ENCODE measurements at places on chromosomes 2 and 18. TPM values are rescaled to one million over a fixed set of nuclear protein-coding genes. Genes with fewer than 3 reads are reported as not detected.

- H3K4me1 ChIP-seq, result no peaks in the 10 kb centered on the region
- no peaks in the 10 kb centered on the region for H3K36me3 ChIP-seq
- H3K4me3 ChIP-seq, result no peak overlapping the region
- H3K27me3 ChIP-seq, result peaks cover 12% of the 10 kb centered on the region
Measured at GRCh38 chr18:9329471-9329870, 5.1 kb upstream of the TWSG1 start.

DNA sequence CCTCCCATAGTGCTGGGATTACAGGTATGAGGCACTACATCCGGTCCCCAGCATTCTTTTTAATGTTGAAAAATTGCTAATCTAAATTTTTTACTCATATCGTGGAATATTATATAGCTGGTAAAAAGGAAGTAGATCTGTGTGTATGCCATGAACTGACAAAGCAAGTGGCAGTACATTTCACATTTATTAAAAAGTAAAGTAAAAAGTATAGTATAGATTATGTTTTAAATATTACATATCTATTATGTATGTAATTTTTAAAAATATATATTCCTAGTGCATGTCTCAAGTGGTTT lies 25.1 kb downstream of the PLEKHB2 start:
- no peak overlapping the region for H3K4me3 ChIP-seq
- no peaks in the 10 kb centered on the region for H3K27me3 ChIP-seq
- no peak overlapping the region for H3K27ac ChIP-seq
- H3K36me3 ChIP-seq, result peaks cover 33% of the 10 kb centered on the region

DNA sequence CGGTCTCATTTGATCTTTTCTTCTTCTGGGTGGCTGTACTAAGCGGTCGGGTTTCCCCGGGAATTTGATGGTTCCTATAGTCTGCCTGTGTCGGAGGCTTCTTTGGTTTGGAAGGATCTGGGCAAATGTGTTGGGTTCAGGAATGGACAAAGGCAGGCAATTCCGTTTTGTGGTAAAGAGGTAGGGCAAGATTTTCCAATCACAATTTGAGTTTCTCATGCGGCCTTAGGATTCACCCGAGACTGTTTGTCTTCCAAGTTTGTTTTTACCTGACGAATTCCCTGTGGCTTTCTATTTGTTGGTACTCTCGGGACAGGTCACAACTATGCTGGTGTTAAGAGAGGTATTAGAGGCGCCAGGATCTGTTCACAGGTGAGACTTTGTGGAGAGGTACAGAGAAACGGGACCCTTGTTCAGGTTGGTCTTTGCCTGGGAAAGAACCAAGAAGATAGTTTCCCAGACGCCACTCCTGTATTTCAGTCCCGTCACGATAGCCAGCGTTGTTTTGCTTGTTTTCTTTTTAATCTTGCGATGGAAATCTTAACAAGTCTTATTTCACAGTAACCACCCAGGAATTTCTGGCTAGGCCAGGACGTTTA lies 3.0 kb downstream of the SP5 start:
- H3K36me3 ChIP-seq, result no peaks in the 10 kb centered on the region
- H3K27me3 ChIP-seq, result peaks cover 94% of the 10 kb centered on the region
- no peak overlapping the region for H3K27ac ChIP-seq
- peaks cover 13% of the 10 kb centered on the region for H3K4me1 ChIP-seq
- peak; percentile 25 for DNase-seq

DNA sequence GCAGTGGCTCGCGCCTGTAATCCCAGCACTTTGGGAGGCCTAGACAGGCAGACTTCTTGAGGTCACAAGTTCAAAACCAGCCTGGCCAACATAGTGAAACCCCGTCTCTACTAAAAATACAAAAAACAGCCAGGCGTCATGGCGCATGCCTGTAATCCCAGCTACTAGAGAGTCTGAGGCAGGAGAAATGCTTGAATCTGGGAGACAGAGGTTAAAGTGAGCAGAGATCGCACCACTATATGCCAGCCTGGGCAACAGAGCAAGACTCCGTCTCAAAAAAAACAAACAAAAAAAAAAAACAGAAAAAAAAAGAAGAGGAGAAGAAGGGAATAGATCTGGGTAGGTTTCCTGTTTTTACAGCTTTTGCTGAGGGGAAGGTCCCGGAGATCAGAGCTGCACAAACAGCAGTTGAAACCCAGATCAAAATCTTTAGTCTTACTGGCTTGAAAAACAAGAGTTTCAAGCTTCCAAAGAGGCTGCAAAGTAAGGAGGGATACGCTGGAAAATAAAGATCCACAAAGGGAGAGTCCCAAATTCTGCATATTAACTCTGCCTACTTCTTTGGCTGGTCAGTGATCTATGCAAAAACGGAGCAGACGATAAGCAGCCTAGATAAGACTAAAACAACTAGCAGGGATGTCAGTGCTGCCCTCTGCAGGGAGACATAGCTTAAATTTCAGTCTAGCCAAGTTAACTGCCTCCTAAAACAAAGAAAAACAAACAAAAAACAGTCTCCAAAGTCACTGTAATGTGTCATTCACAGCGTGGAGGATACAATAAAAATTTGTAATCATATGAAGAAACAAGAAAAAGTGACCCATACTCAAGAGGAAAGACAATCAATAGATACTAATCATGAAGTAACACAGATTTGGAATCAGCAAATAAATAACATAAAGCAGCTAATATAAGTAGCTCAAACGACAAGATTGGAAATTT lies 74.1 kb downstream of the TLK1 start:
- no peaks in the 10 kb centered on the region for H3K27me3 ChIP-seq
- DNase-seq, result peak; percentile 86
- H3K36me3 ChIP-seq, result no peaks in the 10 kb centered on the region
- H3K4me1 ChIP-seq, result peaks cover 14% of the 10 kb centered on the region
- no peak overlapping the region for H3K27ac ChIP-seq

GRCh38 chr2:162538967-162539366 lies 195.0 kb downstream of the GCA start:
- no peak overlapping the region for H3K4me3 ChIP-seq
- no peaks in the 10 kb centered on the region for H3K4me1 ChIP-seq
- H3K36me3 ChIP-seq, result no peaks in the 10 kb centered on the region
- DNase-seq, result no peak
- no peaks in the 10 kb centered on the region for H3K27me3 ChIP-seq
- H3K27ac ChIP-seq, result no peak overlapping the region

- peak overlapping the region; percentile 32 for H3K27ac ChIP-seq
- no peaks in the 10 kb centered on the region for H3K36me3 ChIP-seq
- H3K4me3 ChIP-seq, result no peak overlapping the region
- no peaks in the 10 kb centered on the region for H3K27me3 ChIP-seq
Measured at GRCh38 chr2:54581326-54582039, 125.4 kb downstream of the SPTBN1 start.

DNA sequence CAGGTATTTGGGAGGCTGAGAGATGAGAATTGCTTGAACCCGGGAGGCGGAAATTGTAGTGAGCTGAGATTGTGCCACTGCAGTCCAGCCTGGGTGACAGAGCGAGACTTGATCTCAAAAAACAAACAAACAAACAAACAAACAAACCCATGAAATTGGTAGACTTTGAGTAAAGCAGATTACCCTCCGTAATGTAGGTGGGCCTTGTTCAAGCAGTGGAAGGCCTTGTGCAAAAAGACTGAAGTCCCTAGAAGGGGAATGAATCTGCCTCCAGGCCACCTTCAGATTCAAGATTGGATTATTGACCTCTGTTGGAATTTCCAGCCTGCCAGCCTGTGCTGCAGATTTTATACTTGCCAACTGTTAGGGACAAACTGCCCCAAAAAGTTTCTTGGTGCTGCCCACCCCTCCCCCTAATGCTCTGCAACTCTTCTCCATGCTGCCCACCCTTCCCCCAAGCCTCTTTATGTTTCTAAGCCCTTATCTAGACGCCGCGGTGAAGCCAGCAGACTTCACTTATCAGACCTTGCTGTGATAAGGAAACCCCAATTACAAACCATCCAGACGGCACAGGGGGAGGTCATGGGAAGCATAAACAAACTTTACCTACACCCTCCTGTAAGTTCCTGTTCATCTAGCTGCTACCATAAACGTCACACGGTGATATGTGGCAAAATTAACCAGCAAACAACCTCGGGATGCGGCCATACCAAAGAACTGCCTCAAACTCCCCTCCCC lies 17.0 kb downstream of the CYP27A1 start:
- no peaks in the 10 kb centered on the region for H3K36me3 ChIP-seq
- no peak overlapping the region for H3K27ac ChIP-seq
- peak; percentile 32 for DNase-seq
- H3K4me1 ChIP-seq, result peaks cover 17% of the 10 kb centered on the region

GRCh38 chr2:29329899-29330298 lies 214.7 kb downstream of the CLIP4 start:
- no peaks in the 10 kb centered on the region for H3K27me3 ChIP-seq
- no peak overlapping the region for H3K4me3 ChIP-seq
- H3K36me3 ChIP-seq, result no peaks in the 10 kb centered on the region
- no peaks in the 10 kb centered on the region for H3K4me1 ChIP-seq
- no peak overlapping the region for H3K27ac ChIP-seq
- peak; percentile 16 for DNase-seq

DNA sequence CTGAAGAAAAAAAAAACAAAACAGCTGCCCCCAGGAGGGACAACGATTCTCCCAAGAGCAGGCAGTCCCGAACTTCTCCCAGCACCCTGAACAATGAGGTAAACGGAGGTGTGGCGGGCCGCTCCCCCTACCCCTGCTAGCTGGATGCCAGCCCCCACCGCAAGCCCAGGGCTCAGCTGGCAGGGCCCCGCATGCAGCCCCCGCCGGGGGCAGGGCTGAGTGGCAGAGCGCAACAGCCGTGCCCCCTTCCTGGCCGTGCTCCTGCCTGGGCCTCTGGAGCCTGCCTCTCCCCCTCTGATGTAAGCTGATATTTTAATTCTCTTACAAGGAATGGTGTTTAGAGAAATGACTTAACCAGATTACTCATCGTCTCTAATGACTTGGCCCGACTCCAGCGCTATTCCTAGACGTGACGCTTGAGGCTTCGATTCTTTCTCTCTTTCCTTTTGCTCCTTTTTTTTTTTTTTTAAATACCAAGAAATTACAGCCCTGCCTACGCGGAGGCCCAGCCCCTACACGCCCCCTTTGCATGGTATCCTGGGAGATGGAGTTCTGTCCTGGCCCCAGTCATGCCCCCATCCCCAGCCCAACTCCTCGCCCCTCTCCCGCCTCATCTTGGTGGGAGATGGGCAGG lies 4.6 kb upstream of the ARID5A start:
- no peak overlapping the region for H3K27ac ChIP-seq
- peaks cover 26% of the 10 kb centered on the region for H3K27me3 ChIP-seq
- peak overlapping the region; percentile 54 for H3K4me3 ChIP-seq
- peak; percentile 87 for DNase-seq
- peaks cover 31% of the 10 kb centered on the region for H3K4me1 ChIP-seq

GRCh38 chr2:147925886-147926285 lies 81.1 kb downstream of the ACVR2A start:
- H3K27me3 ChIP-seq, result no peaks in the 10 kb centered on the region
- no peaks in the 10 kb centered on the region for H3K4me1 ChIP-seq
- H3K27ac ChIP-seq, result no peak overlapping the region
- no peaks in the 10 kb centered on the region for H3K36me3 ChIP-seq
- DNase-seq, result no peak
- no peak overlapping the region for H3K4me3 ChIP-seq

DNA sequence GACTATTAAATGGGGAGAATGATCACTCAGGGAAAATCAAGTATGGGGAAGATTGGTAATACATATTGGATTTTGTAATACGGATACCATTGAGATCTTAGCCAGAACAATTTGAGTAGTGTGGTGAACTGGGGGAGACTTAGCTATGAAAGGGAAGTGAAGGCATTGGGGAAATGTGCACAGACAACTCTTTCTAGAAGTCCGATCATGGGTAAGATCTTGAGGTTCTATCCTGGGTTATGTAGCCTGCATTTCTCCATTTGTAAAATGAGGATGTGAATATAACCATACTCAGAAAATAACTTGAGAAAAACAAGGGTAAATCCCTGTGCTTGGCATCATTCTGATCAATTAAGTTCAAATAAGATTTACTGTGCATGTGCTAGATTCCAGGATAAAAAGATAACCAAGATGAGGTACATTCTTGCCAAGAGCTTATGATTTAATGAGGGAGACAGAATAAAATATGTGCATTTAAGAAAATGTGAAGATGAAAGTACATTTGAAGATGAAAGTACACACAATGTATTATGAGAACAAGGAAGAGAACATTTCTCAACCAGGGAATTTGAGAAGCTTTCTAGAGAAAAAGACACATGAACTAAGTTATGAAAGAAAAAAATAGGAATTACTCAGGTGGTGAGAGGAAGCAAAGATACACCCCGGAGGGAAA lies 49.5 kb downstream of the SLC40A1 start:
- no peaks in the 10 kb centered on the region for H3K36me3 ChIP-seq
- DNase-seq, result no peak
- no peak overlapping the region for H3K27ac ChIP-seq
- H3K4me3 ChIP-seq, result no peak overlapping the region

DNA sequence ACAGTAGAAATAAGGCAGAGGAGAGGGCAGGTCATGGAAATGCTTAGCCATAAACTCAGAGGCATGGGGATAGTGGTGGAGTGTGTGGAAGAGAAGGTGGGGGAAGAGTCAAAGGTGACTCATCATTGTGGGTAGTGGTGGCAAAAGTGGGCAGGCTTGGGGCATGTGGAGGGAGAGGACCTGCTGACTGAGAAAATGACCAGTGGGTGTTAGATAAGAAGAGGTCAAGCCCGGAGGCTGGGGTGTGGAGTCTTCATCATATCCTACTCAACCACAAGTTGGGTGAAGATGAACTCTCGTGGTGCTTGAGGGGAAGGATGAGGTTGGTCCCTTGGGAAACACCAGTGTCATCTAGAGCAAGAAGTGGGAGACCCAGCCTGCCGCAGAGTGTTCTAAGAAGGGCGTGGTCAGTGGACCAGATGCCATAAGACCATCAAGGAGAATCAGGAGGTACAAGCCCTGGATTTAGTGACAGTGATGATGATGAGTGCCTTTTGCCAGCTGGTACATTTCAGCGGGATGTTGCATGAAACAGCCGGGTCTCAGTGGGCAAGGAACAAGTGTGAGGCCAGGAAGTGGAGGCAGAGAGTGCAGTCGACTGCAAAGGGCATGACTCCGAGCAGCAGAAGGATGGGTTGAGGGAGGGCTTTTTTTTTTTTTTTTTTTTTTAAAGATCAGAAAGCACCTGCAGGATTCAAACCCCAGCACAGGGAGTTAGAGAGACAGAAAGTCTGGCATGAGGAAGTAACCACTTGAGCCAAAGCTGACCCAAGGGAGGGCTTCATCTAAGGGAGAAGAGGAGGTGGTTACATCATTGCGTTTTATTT lies 122.6 kb upstream of the SPRED2 start:
- no peak overlapping the region for H3K4me3 ChIP-seq
- H3K36me3 ChIP-seq, result no peaks in the 10 kb centered on the region
- no peak for DNase-seq
- peaks cover 23% of the 10 kb centered on the region for H3K4me1 ChIP-seq
- no peaks in the 10 kb centered on the region for H3K27me3 ChIP-seq

- H3K4me3 ChIP-seq, result no peak overlapping the region
- H3K4me1 ChIP-seq, result no peaks in the 10 kb centered on the region
- H3K27me3 ChIP-seq, result no peaks in the 10 kb centered on the region
- H3K36me3 ChIP-seq, result no peaks in the 10 kb centered on the region
Measured at GRCh38 chr2:144054911-144055310, 465.0 kb downstream of the ZEB2 start.

SLC4A5 gene
- 0.24 TPM for total RNA-seq

IMPA2 gene
- total RNA-seq, result 91.8 TPM

CXCR1 gene
- not detected for total RNA-seq

IFIH1 gene
- total RNA-seq, result 3.0 TPM

Data from GM23338 (cell line).